ENCODE measurements at places on chromosomes 16 and 17.

DNA sequence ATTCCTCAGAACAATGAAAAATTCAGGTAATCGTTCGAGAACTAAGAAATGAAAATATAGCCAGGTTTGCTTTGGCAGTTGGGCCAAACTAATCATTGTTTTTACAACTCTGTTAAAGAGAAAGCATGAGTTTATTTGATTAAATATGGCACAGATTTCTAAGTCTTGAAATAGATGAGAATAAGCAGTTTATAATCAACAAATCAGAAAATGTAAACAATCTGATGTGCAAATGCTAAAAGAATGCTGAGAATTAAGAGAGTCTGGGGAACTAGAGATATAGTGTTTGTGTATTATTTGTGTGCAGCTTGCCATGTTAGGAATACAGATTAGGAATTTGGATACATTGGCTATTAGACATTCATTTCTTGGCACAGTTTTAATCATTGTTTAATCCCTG lies 212.5 kb downstream of the TANC2 start:
- peak; percentile 17 for DNase-seq

- no peak for DNase-seq
Measured at GRCh38 chr16:86630471-86630870, 52.1 kb downstream of the FOXL1 start.

DNA sequence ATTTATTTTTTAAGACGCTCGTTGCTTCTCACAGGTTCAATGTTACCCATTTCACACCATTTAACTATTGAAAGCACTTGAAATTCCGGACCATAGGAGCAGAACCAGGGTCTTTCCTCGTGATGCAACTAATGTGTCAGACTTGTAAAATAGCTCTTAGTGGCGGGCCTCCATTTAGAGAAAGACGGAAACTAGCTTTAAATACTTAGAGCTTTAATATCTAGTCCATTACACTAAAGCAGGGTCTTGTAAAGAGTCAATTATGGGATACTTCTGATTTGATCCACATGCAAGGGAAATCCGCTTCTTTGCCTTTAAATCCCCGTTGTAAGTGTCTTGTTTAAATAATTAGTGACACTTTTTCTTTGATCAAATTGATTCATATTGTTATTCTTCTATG lies 56.6 kb downstream of the NACA2 start:
- no peak for DNase-seq

DNA sequence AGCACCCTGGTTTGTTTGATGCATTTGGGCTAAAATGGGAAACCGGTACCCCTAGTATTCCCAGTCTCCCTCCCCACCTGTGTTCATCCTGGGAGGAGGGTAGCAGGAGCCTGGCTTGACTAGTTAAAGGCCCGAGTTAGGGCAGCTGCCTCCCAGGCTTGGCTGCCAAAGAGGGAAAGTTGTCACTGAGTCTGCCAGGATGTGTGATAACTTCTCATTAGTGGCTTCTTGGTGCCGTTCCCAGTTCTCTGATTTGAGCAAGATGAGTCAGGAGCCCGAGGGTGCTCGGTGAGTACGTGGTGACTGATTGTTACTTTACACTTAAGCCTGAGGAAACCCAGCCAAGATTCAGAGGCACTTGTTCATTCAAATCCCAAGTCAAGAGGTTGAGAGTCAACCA lies 2.5 kb downstream of the KRT32 start:
- peak; percentile 96 for DNase-seq

- DNase-seq: no peak
Measured at GRCh38 chr17:73249700-73250099, 12.0 kb downstream of the CPSF4L start.

All from AG08395 (cell line).